ENCODE measurements at places on chromosomes 11 and 22. TPM values are rescaled to one million over a fixed set of nuclear protein-coding genes. Genes with fewer than 3 reads are reported as not detected.

The OR4A16 gene
- not detected for total RNA-seq

GRCh38 chr11:1467270-1467669, 19.3 kb downstream of the MOB2 start:
- DNase-seq: no peak

DNA sequence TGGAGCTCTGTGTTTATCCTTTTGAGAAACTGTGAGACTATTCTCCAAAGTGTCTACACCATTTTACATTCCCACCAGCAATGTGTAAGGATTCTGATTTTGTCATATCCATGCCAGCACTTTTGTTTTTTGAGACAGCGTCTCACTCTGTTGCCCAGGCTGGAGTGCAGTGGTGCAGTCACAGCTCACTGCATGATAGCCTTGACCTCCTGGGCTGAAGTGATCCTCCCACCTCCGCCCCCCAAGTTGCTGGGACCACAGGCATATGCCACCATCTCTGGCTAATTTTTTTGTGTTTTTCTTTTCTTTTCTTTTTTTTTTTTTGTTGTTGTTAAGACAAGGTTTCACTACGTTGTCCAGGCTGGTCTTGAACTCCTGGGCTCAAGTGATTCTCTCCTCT, 35.3 kb downstream of the PPP6R3 start:
- DNase-seq: no peak

The HTR3B gene
- total RNA-seq: not detected

DNA sequence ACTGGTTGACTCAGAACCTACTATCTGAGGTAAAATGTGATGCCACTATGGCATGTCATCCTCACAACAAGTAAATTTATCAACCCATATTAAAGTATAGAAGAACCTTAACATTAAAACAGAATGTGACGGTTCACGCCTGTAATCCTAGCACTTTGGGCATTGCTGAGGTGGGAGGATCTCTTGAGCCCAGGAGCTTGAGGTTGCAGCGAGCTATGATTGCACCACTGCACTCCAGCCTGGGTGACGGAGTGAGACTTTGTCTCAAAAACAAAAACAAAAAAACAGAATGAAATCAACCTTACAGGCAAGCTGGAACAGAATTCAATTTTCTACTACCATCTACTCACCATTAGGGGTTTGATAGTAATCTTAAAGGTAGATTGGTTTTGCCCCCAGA, 86.2 kb downstream of the PLEKHA7 start:
- DNase-seq: no peak

The OR8G1 gene
- not detected for total RNA-seq

DNA sequence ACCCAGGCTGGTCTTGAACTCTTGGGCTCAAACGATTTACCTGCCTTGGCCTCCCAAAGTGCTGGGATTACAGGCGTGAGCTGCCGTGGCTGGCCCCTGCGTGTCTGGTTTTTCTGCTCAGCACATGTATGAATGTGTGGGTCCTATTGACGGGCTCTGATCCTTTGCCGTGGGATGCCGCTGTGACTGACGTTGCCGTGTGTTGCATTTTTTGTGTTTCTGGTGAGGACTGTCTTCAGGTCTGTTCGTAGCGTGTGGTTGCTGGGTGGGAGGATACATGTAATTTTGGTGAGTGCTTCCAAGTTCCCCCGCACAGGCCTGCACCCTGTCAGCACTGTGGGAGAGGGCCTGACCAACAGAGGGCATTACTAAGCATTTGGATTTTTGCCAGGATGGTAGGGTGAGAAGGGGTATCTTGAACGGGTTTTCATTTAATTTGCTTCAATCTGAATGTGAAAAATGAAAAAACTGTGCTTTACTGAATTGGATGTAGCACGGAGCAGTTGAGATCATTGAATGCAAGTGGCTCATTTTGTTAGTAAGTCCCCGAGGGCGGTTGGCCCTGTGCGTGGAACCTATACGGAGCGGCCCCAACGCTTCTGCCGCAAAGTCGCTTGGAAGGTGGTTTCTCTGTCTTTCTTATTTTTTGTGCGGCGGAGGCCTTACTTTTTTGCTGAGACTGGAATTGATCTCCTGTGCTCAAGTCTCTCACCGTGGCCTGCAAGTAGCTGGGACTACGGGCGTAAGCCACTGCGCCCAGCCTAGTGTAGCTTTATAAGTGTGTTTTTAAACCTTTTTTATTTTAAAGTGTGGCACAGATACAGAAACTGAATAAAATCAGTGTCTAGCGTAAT, 8.2 kb downstream of the ZBED4 start:
- DNase-seq: no peak

The MYBPC3 gene
- total RNA-seq: not detected

The SCGB1D2 gene
- total RNA-seq: not detected

DNA sequence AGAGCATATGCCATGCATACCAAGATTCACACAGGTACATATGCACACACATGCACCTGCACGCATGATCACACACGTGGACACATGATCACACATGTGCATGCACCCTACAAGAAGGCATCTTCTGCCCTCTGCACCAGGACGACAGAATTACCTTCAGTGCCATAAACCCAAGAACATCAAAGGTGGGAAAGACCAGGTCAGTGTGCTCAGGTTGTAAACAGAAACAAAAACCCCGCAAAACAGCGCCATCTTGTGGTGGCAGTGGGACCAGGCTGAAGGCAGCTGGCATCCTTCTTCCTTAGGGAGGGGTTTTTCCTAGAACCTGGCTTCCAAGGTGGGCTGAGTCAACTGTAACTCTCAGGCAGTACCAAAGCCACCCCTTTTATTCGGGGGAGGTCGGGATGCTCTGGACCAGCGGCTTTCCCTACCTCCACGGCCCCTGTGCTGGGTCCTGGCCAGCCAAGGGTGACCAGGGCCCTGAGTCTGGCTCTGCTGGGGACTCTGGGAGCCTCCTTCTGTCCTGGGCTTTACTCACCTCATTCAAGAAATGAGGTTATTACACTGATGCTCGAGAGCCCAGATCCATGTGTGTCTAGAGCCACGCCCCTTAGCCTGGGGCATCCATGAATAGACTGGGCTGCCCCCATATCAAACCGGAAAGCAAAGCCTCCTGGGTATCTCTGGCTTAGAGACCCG, 69.4 kb upstream of the FGF3 start:
- DNase-seq: peak; percentile 86

DNA sequence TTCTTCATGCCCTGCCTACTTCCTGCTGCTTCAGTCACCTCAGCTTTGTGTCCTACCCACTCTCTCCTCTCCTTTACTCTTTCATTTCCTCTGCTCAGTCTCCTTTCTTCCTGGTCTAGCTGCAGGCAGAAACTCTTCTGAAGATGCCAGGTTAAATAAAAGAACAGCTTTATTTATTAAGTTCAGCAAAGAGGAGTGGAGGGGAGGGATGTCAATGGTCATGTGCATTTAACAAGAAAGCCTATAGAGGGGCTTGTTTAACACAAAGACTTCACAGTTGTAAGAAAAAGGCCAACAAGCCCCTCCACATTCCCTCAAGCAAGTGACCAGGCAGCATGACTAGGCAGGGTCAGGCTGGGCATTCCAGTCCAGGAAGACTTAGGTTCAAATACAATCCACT, 609.2 kb downstream of the INSC start:
- no peak for DNase-seq

DNA sequence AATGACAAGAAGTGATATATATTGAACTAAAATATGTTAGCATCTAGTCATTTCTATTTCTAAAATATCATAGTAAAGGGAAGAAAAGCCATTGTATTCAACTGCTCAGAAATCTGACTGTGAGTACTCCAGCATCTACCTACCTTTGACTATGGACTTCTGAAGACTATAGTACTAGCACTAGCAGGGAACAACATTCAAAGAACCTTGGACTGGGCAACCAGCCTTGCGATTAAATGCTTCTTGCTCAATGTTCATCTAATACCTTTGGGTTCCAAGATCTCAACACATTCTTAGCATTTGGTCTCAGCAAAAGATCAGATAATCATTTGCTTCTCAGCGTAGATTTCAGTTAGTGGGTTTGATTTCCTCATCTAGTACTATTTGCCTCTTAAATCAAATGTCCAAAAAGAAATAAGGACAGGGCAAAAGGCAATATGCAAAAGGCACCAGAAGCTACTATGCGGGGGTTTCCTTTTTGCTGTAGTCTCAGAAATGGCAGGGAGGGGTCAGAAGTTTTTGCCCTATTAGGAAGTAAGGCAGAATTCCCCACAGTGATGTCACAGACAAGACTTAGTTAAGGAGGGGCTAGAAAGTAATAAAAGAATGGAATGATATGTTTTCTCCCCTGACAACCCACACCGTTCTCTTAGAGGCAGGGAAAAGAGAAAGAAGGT, 80.6 kb downstream of the GAB2 start:
- no peak for DNase-seq

The GGTLC3 gene
- not detected for total RNA-seq

DNA sequence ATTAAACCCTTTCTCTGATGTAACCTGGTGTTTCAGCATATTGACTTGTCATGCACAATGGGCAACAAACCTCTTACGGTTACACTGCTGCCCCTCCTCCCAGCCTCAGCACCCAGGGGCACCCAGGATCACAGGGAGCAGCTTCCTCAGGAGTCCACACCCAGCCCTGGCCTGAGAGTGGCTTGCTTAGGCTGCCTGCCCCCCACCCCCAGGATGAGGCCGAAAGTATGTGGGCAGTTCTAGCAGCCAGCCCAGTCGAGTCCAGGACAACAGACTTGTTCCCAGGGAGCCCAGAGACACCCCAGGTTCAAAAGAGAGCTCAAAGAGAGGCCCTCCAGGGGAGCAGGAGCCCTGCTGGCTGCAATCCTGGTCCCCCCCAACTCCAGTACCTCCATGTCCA, 108.1 kb upstream of the THY1 start:
- DNase-seq: no peak

The CRYBB2 gene
- not detected for total RNA-seq

DNA sequence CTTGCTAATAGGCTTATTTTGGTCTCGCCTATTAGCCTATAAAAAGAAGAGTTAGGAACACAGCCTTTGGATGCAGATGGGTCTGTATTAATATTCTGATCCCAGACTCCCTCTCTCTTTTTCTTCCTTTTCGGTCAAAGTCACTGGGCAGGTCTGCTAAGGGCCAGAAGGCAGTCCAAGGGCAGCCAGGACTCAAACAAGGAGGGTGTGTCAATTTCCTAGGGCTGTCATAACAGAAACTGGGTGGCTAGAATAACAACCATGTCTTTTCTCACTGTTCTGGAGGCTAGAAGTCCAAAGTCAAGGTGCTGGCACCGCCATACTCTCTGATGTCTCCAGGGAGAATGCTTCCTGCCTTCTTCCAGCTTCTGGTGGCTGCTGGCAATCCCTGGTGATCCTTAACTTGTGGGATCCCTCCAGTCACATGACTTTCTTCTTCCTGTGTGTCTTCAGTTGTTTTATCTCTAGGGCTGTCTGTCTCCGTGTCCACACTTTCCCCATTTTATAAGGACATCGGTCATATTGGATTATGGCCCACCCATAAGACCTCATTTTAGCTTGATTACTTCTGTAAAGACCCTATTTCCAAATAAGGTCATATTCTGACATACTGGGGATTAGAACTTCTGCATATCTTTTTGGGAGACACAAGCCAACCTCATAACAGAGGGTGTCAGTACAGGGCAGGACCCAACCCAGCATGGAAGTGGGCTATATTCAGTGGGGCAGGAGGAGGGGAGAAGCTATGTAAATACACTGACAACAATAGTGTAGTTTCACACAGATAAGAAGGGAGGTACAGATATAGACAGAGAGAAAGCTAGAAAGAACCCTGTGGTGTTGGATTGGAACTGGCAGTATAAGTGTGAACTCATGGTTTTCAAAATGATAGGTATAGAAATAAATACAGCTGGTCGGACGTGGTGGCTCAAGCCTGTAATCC, 5.9 kb upstream of the CSF2RB start:
- DNase-seq: no peak

GRCh38 chr22:31139866-31140716, at the start of gene PLA2G3:
Gene PLA2G3, minus strand, starts transcription at chr22:31140508. Its CDS starts 154 bp downstream, at chr22:31140354.
- no peak for DNase-seq

DNA sequence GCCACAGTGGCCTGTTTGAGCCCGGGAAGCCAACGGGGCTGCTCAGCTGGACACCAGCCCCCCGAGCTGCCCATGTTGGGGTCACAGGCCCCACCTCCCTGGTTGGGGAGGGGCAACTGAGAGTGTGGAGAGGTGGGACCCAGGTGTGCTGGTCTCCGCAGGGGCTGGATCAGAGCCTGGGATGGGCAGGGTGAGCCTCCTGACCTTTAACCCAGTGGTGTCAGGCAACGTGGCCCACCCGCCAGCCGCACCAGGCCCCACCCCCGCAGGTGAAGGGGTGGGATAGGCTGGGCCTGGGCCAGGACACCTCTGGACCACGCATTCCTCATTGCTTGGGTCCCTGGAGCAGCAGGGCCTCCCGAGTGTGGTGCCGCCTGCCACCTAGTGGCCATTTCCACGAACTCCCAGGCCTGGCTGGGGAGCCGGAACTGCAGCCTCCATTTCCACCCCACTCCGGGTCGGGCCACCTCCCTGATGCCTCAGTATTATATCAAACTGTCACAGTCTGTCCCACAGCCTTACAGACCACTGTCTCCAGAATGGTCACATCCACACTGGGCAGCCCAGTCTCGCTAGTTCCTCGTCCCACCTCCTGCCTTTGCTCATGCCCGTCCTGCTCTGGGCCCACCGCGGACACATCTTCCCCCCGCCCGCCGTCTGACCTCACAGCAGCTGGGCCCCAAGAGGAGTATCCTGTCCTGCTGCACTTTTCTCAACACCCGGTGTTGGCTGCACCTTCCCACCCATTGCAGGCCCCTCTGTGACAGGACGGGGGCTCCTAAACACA, 13.3 kb upstream of the PPP6R3 start:
- peak; percentile 86 for DNase-seq

GRCh38 chr11:72005347-72006260, 6.9 kb downstream of the IL18BP start:
- no peak for DNase-seq

DNA sequence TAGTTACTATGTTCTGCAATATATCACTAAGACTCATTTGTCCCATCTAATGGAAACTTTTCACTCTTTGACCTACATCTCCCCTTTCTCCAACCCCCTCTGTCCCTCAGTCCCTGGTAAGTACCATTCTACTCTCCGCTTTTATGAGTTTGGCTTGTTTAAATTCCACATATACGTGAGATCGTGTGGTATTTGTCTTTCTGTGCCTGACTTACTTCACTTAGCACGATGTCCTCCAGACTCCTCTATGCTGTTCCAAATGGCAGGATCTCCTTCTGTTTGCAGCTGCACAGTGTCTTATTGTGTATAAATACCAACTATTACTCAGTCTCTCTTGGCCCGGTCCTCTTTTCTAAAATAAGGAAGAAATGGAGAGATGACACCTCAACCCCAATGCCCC, 205.4 kb upstream of the NTM start:
- DNase-seq: no peak

The PIM3 gene
- 86.3 TPM for total RNA-seq

DNA sequence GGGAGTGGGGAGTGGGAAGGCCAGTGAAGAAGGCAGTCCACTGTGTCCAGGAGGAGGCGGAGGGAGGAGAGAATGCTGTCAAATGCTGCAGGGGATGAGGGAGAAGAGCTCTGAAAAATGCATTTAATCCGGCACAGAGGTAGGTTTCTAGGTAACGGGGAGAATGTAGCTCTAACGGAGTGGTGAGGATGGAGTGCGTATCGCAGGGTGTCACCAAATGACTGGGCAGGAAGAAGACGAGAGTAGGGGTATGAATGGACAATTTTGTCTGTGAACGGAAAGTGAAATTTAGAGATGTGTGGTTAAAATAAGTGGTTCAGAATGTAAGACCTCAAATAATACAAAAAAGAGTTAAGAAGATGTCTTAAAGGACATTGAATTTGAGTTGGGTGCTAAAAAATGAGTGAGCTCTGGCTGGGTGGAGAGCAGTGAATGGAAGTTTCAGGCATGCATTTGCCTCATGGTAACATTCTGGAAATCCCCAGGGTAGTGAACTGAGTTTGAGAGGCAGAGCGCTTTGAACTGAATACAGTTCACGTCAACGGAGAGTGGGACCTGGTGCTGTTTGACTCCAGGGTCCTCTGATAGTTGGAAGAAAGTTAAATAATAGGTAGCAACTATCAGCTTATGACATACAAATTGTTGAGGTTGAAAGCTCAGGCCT, 81.3 kb upstream of the CADM1 start:
- DNase-seq: no peak

Measured in Calu3 (cell line).